LHCN-M2 (cell line): ENCODE measurements at places on chromosomes 3 and 15. TPM values are rescaled to one million over a fixed set of nuclear protein-coding genes. Genes with fewer than 3 reads are reported as not detected.

NPAP1 gene
- total RNA-seq: not detected in 2 replicates

ARHGEF26 gene
- 1.8 and 2.8 TPM in 2 replicates for total RNA-seq

FANCD2OS gene
- not detected in 2 replicates for total RNA-seq

UNC13C gene
- total RNA-seq: 0.06 and 0.11 TPM in 2 replicates

SLC27A2 gene
- not detected in 2 replicates for total RNA-seq

RPL29 gene
- total RNA-seq: 1,243 and 1,634 TPM in 2 replicates

ROBO1 gene
- total RNA-seq: 22.9 and 25.9 TPM in 2 replicates

DUSP7 gene
- 15.3 and 15.7 TPM in 2 replicates for total RNA-seq

DNA sequence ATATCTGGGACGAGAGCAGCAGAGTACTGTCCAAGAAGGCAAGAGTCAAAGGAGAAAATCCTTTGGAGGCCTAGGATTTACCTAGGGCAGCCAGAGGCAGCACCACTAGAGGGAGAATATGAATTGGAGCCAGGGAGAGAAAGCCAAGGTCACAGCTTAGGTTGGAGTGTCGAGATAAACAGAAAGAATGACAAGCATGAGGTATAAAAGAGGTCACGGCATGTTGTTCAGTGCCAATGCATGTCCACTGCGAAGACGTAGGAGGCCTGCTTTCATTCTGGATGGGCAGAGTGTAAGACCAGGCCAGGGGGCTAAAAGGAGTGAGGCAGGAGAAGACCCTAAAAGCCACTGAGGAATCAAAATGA, 47.2 kb downstream of the THBS1 start:
- DNase-seq: no peak

DNA sequence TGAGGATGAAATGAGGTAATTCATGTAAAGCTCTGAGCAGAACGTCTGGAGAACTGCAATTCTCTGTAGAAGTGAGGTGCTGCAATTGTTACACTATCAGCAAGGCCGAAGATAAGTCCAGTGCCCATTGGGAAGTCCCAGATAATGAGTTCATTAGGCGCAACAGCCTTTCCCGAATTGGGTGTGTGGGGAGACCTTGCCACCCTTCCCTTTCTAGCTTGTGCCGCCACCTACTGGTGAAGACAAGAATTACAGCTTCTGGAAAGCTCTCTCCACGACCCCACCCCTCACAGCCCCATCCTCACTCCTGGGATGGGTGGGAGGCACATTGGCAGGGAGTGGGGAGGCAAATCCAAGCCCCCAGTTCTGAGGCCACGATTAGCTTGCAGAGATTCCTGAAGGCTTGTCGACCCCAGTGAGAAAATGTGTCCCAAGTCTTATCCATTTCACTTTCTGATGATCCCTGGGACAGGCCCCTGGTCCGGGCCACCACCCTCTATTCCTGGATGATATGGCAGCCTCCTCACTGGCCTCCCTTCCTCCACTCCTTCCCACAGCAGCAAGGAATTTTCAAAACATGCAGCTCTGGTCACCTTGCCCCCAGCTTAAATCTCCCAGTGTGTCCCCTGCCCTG, 36.4 kb downstream of the FAM3D start:
- peak; percentile 51 for DNase-seq

GRCh38 chr3:138349926-138350665, 1.7 kb downstream of the MRAS start:
- DNase-seq: peak; percentile 29

- DNase-seq: peak; percentile 8
Measured at GRCh38 chr3:107512108-107512507, 10.7 kb upstream of the BBX start.

GRCh38 chr3:98761643-98762229, 1.4 kb upstream of the ST3GAL6 start:
- no peak for DNase-seq

- peak; percentile 100 for DNase-seq
Measured at GRCh38 chr15:38398134-38398533, 55.8 kb upstream of the FAM98B start.

DNA sequence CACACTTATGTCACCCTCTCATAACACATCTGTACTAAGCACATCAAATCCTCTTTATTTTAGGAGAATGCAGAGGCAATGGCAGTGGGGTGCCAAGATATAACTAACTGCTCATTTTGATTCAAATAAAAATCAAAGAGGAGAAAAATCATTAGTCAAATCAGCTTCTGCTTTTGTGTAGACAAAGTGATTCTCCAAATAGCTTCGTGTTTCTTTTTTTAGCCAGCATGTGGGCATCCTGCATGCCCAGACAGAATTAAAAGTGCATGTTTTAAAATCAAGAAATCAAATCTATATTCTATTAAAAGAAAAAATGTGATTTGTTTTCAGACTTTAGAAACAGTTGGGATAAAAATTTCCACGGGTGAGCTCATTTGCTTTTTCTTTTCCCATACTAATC, 761.3 kb upstream of the CFAP20DC start:
- DNase-seq: no peak

DNA sequence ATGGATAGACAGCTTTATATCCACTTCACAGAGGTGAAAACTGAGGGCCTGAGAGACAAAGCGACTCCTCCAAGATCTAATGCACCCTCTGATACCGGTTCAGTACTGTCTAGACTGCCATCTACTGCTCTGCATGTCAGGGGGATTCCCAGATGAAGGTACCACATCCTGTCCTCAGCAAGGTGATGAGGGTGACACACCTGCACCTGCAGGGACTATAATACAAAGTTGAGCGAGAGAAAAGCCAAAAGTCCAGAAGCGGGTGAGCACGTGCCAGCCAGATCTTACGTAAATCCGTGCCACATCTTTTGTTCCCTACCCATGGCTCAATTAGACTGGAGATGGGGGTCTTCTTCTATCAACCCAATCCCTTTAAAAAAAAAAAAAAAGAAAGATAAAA, 32.4 kb upstream of the HES1 start:
- no peak for DNase-seq

DNA sequence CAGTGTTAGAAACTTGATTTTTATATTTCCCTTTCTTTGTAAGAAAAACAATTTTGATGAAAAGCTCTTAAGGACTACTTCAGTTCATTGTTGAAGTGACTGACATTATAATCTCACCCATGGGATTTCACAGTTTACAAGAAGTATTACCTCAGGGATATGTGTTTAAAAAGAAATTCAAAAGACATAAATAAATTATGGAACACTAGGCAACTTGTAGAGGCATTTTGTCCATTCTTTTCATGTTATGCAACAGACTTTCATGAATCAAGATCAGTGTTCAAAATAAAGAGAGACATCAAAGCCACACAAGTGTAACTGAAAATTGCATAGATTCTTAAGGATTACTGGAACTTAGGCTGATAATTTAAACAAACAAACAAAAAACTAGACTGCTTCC, 196.8 kb upstream of the AGTR1 start:
- no peak for DNase-seq

DNA sequence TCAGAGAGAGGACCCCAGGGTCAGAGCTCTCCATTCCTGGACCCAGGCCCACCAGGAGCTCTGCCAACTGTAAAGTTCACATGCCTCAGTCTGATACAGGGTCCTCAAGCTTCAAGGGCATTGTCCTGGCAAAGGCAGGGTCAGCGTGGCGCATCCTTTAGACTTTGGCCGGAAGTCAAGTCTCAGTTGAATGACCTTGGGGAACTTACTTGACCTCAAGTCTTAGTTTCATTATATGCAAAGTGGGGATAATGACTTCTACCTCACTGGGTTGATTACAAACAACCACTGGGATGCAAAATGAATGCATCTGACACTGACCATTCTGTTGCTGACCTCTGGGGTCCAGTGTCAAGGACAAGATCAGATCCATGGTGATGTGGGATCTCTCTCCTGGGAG, 70.6 kb upstream of the CTSH start:
- no peak for DNase-seq

DNA sequence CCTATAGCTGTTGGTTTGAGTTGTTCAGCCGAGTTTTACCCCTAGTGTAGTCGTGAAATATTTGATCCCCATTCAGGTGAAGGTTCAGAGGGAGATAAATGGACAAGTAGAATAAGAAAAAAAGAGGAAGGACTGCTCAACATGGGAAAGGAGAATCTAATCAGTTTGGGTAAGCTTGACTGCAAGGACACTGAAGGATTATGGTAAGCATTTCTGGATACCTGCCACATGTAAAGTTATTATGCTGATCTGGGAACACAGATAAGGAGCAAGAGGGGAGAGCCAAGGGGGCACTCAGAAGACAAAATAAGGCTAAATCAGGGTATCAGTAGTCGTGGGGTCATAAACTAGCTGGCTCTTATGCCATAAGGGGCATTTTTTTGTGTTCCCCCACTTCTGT, 49.9 kb downstream of the TFG start:
- DNase-seq: no peak
